ENCODE measurements at places on chromosomes 7 and 10.

DNA sequence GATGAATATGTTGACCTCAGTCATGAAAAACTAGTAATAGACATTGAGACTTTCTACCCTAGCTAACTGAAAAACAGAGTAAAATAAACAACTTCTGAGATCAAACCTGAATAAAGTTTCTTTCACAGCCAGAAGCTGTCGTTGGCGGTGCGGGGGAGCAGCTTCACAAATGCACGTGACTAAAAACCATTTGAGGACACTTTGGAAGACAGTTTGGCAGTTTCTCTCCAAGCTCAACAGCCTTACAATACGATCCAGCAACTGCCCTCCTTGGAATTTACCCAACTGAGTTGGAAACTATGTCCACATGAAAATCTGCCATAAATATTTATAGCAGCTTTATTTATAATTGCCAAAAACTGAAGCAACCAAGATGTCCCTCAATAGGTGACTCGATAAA is 63.1 kb downstream of the CYTH3 start:
- DNase-seq: peak; percentile 18

DNA sequence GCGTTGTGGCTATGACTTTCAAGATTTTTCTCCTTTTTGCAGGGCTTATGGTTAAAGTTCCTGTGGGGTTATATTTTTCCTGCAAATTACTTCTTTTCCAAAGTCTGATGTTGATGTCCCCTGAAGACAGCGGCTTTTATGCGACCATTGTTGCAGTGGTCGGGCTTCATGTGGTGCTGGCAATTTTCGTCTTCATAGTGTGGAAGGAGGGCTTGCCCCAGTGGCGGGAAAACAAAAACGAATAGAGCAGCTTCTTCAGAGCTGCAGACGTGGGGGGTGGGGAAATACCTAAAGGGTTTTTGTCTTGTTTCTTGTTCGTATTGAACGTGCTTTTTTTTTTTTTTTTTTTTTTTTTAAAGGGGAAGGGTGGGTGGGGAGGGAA is 53.8 kb downstream of the MCMBP start:
- DNase-seq: peak; percentile 15

- DNase-seq: peak; percentile 33
Measured at GRCh38 chr7:132276976-132277725, 299.1 kb downstream of the PLXNA4 start.

DNA sequence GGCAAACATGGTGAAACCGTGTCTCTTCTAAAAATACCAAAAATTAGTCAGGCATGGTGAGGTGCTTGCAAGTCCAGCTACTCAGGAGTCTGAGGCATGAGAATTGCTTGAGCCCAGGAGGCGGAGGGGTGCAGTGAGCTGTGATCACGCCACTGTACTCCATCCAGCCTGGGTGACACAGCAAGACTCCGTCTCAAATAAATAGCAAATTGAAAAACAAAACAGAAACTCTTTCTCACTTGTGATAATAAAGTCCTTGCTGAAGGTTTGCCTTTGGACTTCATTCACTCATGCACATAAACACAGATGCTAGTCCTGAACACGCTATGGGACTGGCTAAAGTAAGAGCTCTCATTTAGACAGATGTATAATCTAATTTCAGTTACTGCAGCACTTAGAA is 37.6 kb downstream of the ANK3 start:
- DNase-seq: no peak

- DNase-seq: no peak
Measured at GRCh38 chr10:36089790-36090440, 447.8 kb upstream of the FZD8 start.

- DNase-seq: no peak
Measured at GRCh38 chr10:110013630-110014293, 6.0 kb downstream of the ADD3 start.

DNA sequence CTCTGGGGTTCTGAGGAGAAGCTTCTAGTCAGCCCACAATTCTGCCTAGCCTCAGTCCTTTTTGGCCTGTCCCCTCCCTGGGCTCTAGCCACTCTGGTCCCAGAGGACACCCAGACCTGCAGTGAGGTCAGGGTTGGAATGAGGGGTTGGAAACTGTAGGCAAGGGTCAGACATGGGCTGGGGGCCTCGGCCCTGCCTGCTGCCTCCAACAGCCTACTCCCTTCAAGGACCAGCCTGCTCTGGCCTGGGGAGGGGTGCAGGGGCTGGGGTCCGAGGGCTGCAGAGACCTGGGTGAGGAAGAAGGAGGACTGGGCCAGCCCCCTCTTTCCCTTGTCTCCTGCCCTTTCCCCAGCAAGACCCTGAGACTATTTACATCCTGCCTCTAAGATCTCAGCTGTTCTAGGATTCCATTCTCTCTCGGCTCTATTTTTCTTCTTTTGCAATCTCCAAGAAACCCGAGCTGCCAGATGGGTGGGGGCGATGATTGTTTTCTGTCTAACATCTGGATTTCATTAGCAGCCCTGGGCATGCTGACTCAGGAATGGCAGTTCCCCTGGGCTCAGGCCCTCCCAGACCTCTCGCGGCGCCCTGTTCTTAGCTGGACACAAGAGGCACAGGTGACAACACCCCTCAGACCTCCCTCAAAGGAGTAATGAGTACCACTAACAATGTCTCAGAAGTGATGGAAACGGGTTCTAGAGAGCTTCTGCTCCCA is 23.1 kb downstream of the ZCCHC24 start:
- peak; percentile 84 for DNase-seq

GRCh38 chr10:20228729-20229128 is 412.5 kb downstream of the PLXDC2 start:
- no peak for DNase-seq

GRCh38 chr7:149880638-149881311 is 7.0 kb downstream of the ATP6V0E2 start:
- DNase-seq: no peak

- no peak for DNase-seq
Measured at GRCh38 chr7:6615723-6616555, 529 bp downstream of the ZNF853 start.

DNA sequence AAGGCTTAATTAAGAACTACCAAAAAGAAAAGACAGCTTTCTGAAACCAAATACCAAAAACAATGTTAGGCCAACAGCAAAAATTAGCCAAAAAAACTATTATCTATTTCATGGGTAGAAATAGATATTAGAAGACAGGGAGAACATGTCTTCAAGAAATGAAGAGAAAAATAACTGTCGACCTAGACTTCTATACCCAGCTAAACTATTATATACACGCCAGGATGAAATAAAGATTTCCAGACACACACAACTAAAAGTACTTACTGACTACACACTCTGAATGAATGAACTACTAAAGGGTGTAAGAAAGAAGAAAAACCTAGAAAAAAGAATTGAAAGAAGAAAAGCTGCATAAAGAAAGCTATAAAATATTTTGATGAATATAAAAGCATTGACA is 11.5 kb upstream of the CDHR3 start:
- DNase-seq: no peak

GRCh38 chr10:96440361-96441292 is 73.1 kb downstream of the TLL2 start:
- no peak for DNase-seq

DNA sequence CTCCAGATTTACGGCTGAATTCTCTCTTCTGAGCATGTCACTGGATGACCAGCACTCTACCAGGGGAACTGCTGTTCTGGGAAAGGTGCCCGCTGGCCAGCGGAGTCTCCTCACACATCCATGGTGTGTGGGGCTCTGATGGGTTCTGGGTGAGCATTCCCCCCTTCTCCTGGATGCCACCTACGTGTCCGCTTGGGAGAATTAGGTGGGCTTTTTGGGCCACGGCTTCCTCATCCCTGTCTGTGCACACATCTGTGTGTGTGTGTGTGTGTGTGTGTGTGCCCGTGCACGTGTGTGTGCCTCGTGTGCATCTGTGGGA is 163.0 kb downstream of the DNAJB6 start:
- no peak for DNase-seq

GRCh38 chr7:144588559-144589051 is 185.1 kb upstream of the NOBOX start:
- DNase-seq: peak; percentile 1

All from fibroblast of lung (primary cell).